ENCODE measurements at places on chromosomes 3 and 15. TPM values are rescaled to one million over a fixed set of nuclear protein-coding genes. Genes with fewer than 3 reads are reported as not detected.

GOLGA6D gene
- not detected for polyA plus RNA-seq

GBE1 gene
- 10.9 TPM for polyA plus RNA-seq

CCDC191 gene
- polyA plus RNA-seq: 1.8 TPM

GRCh38 chr15:50880651-50881114 is 27.8 kb upstream of the AP4E1 start:
- no peaks in the 10 kb centered on the region for H3K4me1 ChIP-seq
- H3K27ac ChIP-seq: no peak overlapping the region
- H3K36me3 ChIP-seq: no peaks in the 10 kb centered on the region
- no peaks in the 10 kb centered on the region for H3K27me3 ChIP-seq

- H3K27ac ChIP-seq: no peak overlapping the region
- H3K4me3 ChIP-seq: no peak overlapping the region
- H3K4me1 ChIP-seq: peaks cover 8% of the 10 kb centered on the region
- H3K27me3 ChIP-seq: no peaks in the 10 kb centered on the region
- no peaks in the 10 kb centered on the region for H3K36me3 ChIP-seq
Observed at GRCh38 chr15:68081869-68082505, 27.9 kb downstream of the PIAS1 start.

Data from small intestine (tissue), 16 donors.